ENCODE measurements at places on chromosomes 3 and 15.

GRCh38 chr3:126309861-126310655 is 47.1 kb downstream of the KLF15 start:
- DNase-seq, result no peak

DNA sequence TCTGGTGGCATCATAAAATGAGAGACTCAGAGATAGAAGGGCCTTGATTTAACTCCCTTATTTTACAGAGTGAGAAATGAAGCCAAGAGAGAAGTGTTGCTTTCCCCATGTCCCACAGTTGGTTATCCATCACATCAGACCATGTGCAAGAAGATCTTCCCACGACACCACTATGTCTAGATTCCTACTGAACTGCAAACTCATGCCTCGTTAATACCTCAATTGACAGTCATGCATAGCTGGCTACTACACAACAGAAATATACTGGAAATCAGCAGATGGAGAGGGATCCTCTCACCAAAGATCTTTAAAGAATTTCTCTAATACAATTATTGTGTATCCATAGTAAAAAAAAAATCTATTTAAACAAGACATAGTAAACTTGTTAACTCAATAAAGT is 33.3 kb downstream of the PEAK1 start:
- no peak for DNase-seq

- no peak for DNase-seq
These were observed 125.4 kb downstream of the FAM43A start for GRCh38 chr3:194811118-194811517.

- no peak for DNase-seq
These were observed 19.1 kb upstream of the VILL start for GRCh38 chr3:37971467-37971866.

- no peak for DNase-seq
These were observed 81.5 kb upstream of the DAZL start for GRCh38 chr3:16686679-16687078.

- no peak for DNase-seq
These were observed 970 bp downstream of the DPPA4 start for GRCh38 chr3:109336291-109336861.

GRCh38 chr3:53181528-53181927 is 20.5 kb downstream of the PRKCD start:
- no peak for DNase-seq

DNA sequence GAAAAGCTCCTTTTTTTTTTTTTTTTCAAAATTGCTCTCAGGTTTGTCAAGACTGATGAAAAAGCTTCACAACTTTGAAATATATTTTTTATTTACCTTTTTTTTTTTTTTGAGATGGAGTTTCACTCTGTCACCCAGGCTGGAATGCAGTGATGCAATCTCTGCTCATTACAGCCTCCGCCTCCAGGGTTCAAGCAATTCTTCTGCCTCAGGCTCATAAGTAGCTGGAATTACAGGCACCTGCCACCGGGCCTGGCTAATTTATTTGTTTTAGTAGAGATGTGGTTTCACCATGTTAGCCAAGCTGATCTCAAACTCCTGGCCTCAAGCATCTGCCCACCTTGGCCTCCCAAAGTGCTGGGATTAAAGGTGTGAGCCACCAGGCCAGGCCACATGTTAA is 1515.0 kb downstream of the OTOL1 start:
- no peak for DNase-seq

DNA sequence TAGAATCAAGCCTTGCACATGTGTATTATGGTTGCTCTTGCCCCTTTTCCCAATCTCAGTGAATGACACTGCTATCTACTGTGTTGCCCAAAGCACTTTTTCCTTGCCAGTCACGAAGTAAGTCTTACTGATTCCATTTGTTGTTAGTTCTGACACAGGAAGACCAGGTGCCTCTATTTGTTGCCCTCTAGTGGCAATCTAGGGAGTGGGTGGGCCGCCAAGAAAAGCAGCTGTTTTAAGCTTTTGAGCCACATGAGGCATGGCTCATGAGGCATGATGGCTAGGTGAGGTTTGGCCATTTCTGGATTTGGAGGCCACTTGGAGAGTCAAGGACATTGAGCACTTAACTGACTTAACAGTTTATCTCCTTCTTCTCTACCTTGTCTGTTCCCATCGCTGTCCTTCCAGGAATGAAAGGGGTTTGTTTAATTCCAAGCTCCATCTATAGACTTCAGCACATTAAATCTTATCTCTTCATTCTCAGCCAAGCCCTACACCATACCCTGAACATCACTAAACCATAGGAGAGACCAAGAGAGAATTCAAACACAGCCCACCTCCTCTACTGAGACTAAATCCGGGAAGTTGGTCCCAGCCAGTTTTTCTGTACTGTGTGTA is 103.1 kb downstream of the HCN4 start:
- peak; percentile 16 for DNase-seq

DNA sequence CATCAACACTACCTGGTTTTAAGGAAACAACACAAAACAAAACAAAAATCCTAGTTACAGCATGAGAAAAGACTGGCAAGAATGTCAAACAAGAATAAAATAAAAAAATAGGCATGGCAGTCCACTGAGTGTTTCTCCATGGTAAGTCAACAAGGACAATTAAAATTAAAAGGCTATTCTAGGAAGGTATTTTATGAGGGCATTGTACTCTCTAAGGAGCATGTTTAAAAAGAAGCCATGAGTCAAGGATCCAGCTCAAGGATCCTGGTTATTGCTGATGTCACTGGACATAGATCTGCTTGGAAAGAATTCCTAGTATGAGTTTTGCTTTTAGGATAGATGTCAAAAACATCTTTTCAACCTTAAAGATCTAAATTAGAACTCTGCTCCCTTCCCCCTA is 106.7 kb downstream of the MYO5A start:
- no peak for DNase-seq

DNA sequence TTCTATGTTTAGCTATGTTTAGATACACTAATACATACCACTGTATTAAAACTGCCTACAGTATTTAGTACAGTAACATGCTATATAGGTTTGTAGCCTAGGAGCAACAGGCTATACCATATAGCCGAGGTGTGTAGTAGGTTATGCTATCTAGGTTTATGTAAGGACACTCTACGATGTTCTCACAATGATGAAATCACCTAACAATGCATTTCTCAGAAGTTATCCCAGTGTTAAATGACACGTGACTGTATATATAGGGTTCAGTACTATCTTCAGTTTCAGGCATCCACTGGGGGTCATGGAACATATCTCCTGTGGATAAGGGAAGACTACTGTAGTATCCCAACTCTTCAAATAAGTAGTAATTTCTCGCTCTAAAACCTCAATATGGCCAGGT is 97.4 kb downstream of the TMCC1 start:
- no peak for DNase-seq

DNA sequence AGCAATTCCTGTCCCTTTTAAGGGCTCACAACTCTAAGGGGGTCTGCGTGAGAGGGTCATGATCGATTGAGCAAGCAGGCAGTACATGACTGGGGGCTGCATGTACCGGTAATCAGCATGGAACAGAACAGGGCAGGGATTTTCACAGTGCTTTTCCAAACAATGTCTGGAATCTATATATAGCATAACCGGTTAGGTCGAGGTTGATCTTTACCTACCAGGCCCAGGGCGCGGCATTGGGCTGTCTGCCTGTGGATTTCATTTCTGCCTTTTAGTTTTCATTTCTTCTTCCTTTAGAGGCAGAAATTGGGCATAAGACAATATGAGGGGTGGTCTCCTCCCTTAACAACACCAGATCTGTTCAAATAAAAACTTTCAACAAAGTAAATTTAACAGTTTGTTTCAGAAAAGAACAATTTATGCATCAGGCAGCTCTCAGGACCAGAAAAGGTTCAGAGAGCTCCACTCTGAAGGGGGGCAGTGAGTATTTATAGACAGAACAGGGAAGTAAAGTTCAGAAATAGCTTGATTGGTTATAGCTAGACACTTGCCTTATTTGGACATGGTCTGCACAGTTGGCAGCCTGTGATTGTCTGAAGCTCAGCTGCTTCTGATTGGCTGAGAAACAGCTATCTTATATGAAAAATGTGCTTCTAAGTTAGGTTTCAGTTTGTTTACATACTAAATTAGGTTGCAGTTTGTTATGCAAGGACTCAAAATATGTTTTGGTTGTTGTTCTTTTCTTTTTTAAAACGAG is 17.2 kb upstream of the B4GALT4 start:
- no peak for DNase-seq

DNA sequence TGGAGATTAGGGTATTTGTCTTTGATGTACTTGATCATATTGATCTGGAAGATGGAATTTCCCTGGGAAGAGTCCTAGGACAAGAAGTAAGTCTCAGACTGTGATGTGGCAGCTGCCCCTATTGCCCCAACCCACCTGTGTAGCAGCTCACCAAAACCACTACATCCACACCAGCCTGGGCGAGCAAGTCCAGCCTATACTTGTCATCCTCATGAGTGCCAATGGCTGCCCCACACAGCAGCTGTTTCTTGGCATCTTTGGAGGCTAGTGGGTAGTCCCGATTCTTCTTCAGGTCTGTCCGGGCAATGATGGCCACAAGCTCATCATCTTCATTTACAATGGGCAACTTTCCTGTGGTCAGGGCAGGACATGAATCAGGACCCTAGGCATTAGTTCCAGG is 2.7 kb downstream of the IMPDH2 start:
- no peak for DNase-seq

DNA sequence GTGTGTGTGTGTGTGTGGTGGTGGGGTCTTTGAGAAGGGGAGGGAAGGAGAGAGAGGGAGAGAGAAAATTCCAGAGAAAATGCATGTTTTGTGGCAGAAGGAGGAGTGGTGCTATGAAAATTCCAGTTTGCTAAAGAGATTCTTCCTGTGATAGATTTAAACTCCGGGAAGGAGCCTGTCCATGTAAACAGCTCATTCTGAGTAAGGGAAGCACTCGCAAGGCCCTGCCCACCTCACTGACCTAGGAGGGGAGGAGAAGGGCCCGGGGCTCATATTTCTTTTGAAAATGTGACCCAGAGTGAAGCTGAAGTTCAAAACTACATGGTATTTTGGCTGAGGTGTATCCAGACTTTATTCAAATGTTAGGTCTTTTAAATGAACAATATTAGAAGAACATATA is 41.3 kb downstream of the ADAMTSL3 start:
- no peak for DNase-seq

GRCh38 chr3:139935016-139935865 is at the start of gene CLSTN2:
Gene CLSTN2, plus strand, starts transcription at chr3:139935185.
- DNase-seq, result no peak

GRCh38 chr15:43463507-43463906 is 29.4 kb downstream of the TP53BP1 start:
- no peak for DNase-seq

- no peak for DNase-seq
These were observed 367.9 kb upstream of the PROK2 start for GRCh38 chr3:72152551-72153476.

GRCh38 chr3:96700322-96701315 is 113.8 kb upstream of the EPHA6 start:
- no peak for DNase-seq

GRCh38 chr3:194312743-194313281 is 38.3 kb downstream of the CPN2 start:
- no peak for DNase-seq

DNA sequence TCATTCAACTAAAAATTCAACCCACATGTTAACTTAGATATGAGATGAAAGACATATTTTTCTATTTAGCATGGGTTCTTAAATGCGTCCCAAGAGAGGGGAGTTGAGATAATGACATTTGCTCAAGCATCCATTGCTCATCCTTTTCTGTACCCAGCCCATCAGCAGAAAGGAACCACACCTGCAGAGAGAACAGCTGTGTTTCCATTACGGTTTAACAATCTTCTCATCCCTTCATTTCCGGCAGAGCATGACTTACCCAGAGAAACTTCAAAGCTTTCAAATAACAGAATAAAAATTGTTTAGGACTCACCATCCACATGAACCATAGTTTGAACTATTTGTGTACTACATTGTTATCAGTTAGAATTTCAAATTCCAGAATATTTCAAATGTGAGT is 113.1 kb downstream of the TGFBR2 start:
- no peak for DNase-seq

DNA sequence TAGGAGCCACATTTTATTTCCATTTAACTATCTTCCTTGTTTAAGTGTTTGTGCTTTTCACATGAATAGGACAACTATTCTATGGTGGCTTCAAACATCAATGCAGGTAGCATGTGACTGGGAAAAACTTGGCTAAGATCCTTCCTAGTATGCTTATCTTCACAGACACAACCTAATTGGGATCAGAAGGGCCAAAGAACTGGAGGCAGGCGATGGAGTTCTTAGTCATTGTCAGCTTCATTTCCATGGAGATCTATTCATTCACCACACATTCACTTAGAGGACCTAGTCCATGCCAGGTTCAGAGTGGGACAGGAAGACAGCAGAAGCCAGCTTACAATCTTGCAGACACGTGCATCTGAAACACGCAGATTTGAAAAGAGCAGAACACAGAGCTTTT is 277.5 kb upstream of the PPP2R3A start:
- no peak for DNase-seq

Data from stimulated activated CD8-positive, alpha-beta memory T cell treated with anti-CD3 and anti-CD28 coated beads, Interleukin-4, amount 100 ng/mL, for 1 hour (primary cell).